RPMI8226 (cell line): ENCODE measurements at places on chromosomes 5 and 9.

DNA sequence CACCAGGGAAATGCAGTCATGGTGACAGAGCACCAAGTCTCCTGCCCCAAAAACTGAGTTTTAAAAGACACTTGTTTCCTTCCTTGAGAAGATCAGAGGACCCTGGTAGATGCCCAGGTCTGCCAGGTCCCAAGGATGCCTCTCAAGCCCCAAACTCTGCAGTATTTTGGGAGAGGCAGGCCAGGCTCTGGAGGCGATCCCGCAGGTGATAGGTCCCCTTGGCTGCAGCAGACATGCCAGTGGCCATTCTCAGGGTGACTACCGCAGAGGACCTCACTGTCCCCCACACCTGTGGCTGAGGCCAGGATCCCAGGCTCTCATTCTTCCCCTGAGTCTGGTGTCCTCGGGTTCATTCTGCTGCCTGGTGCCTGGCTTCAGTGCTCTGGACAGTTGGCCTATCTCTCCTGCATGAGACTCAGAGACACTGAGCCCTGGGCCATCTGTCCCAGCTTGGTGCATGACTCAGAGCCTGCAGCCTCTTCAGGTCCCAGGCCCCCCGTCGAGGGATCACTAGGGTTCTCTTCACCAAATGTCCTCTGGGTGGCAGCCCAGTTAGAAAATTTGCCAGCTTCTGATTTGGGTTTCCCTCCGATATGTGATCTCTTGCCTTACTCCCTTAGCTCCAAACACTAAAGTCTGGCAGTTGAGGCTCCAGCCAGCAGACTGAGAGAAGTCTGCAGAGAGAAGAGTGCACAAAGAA, 59.7 kb upstream of the GARNL3 start:
- DNase-seq: no peak

- DNase-seq: no peak
Measured at GRCh38 chr9:34589636-34590380, at the start of gene CNTFR. Gene CNTFR, minus strand, starts transcription at chr9:34589724. Its CDS starts 20,743 bp downstream, at chr9:34568981.

DNA sequence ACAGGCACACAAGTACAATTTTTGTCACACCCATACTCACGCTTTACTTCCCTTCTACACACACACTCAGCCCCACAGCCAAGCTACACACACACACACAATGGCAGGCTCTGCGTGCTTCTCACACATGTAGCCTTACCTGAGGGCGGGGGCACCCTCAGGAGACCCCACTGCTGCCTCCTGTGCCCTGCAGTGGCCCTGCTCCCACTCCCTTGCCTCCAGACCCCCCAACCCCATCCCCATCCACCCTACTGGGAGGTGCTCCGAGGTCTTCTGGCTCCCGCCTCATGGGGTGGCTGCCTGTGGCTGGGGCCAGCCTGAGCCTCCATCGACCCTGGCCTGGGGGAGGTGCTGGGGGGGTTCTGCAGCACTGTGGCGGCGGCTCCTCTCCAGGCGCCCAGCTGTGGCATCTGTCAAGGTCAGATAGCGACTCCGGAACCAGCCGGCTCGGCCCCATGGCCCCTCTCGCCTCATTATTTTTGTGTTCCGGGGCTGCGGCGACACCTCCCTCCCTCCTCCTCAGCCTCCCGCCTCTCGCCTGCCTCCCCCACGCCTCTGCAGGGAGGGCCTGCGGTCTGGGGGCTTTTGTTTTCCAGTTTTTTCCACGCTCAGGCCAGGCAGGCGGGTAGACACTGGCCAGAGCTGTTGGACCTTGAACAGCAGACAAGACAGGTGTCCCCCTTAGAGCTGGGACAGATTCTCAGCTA, 21.7 kb downstream of the CXXC5 start:
- peak; percentile 83 for DNase-seq

DNA sequence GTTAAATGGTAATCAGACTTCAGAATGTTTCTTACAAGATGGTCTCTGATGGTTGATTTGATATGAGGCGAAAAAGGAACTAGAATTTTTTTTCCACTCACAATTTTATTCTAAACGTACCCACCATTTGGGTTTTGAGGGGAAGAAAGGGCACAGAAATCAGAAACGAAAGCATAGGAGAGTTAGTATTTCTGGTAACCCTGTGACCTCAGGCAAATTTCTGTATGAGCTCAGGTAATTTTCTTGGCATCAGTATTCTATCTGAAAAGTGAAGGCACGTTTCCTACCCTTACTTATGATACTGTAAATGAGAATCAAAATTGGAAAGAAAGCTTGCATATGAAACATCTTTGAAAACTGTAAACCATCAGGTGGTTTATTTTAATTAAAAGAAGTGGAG, 26.5 kb downstream of the TMEFF1 start:
- DNase-seq: no peak

GRCh38 chr5:41788941-41789368, 81.3 kb downstream of the OXCT1 start:
- peak; percentile 79 for DNase-seq

DNA sequence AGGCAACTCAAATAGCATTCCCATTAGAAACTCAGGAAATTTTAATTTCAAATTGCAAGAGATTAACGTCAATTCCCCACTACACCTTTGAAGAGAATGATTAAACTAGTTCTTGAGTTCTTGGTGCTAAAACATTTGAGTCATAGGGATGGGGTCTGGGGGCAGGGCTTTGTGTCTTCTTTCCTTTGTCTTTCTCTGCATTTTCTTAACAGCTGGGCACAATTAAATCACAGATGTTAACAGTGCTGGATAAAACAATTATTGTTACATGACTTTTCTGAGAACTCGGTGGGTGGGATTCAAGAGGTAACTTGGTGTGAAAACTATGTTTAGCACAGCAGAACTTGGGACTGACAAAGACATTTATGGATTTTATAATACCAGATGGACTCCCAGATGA, 351.9 kb upstream of the TNC start:
- DNase-seq: no peak

GRCh38 chr9:124242331-124243194, 15.2 kb upstream of the NEK6 start:
- DNase-seq: no peak

DNA sequence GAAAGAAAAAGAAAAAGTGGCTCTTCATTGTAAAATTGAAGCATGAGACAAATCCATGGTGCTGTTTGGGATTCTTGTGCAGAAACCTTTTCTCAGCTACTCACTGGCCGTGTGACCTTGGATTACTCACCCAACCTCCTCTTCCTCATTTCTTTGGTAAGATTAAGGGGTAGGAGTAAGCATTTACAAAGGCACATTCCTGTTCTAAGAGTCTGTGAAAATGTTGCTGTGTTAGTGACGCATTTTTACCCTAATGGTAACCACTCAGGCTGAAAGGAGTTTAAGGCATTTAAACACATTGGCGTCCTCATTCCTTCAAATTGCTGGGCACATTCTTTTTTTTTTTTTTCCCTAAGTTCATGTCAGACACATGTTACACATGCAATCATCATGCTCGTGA, 4.3 kb downstream of the RAI14 start:
- DNase-seq: no peak

GRCh38 chr5:180112181-180112861, 40.8 kb upstream of the RNF130 start:
- no peak for DNase-seq

DNA sequence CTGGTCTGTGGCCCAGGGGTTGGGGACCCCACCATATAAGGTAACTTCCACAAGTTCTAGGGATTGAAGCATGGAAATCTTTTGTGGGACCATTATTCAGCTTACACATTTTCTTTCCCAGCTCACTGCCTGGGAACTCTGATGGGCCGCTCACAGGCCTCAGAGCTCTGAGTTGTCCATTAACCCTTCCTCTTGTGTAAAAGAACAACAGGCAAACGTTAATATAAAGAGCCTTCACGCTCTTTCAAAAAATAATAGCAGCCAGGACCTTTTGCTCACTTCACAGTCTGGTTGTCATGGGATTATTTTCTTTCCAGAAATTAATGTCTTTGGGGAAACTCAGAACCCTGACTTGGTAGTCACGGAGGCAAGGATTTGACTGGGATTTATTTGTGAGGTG, 443.3 kb downstream of the AGTPBP1 start:
- DNase-seq: no peak

DNA sequence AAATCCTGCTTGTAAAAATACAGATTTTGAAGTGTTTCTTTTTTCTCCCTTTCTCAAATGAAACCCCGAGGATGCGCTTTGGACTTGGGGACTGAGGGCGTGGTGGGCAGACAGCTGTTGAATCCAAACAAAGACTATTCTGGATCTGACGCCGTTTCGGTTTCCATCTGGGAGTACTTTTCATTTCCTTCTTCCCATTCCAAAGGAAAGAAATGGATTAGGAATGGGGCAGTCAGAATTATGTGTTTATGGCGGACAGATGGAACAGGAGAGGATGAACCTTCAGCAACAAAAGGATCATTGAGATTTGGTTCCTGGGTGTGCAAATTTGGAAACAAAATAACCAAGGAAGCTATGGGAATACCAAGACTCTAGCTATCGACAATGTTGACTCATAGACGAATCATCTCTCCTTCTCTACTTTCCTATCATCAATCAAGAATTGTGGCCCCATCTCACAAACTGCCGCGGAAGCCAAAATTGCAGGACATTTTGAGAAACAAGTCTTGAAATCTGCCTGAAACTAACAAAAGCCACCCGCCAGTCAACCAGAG, 300.6 kb downstream of the PARP8 start:
- DNase-seq: no peak

- DNase-seq: no peak
Measured at GRCh38 chr5:145544401-145544800, 290.7 kb downstream of the PRELID2 start.

DNA sequence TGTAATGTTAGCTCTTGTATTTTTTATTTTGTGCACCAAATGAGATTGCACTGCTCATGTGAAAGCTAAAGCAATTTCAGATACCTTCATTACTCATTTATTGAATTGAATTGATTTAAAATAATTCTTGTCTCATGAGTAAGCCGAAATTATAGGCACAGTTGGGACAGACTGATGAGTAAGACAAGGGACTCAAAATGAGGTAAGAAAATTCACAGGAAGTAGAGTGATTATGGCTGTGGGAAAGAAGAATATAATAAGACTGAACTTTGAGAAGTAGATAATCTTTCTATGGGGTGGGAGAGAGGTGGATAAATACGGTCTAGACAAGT, 51.1 kb downstream of the NUDT12 start:
- DNase-seq: no peak

DNA sequence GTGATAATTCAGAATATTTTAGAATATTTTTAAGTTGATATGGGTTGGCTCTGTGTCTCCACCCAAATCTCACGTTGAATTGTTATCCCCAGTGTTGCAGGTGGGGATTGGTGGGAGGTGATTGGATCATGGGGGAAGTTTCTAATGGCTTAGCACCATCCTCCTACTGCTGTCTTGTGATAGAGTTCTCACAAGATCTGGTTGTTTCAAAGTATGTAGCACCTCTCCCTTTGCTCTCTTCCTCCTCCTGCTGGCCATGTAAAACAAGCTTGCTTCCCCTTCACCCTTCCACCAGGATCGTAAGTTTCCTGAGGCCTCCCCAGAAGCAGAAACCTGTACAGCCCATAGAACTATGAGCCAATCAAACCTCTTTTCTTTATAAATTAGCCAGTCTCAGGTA, 214.6 kb upstream of the C9orf72 start:
- no peak for DNase-seq

DNA sequence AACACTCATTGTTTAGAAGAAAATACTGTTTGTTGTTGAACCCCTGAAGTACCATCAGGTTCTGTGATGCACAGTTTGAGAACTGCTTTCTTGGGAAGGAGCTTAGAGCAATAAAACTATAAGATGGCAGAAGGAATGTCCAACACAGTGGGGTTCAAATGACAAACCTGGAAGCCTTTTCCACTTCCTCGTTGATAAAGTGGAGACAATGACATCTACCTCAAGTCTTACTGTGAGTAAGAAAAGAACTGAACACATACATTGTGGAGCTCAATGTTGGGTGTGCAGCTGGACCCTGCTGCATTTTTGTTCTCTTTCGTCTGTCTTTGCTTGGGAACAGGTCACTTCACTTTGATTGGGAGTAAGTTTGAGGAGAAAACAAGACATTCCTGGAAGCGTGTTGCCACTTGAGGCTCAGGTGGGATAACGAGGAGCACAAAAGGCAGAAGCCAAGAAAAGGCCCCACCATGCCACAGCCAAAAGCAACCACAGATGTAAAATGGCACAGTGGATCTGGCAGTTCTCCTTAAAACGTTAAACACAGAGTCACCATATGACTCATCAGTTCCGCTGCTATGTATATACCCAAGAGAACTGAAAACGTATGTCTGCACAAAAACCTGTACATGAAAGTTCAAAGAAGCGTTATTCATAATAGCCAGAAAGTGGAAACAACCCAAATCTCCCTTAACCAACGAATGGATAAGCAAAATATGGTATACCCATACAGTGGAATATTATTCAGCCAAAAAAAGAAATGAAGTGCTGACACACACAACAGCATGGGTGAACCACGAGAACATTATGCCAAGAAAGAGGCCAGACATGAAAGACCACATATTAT, 42.9 kb upstream of the SUB1 start:
- DNase-seq: peak; percentile 75

DNA sequence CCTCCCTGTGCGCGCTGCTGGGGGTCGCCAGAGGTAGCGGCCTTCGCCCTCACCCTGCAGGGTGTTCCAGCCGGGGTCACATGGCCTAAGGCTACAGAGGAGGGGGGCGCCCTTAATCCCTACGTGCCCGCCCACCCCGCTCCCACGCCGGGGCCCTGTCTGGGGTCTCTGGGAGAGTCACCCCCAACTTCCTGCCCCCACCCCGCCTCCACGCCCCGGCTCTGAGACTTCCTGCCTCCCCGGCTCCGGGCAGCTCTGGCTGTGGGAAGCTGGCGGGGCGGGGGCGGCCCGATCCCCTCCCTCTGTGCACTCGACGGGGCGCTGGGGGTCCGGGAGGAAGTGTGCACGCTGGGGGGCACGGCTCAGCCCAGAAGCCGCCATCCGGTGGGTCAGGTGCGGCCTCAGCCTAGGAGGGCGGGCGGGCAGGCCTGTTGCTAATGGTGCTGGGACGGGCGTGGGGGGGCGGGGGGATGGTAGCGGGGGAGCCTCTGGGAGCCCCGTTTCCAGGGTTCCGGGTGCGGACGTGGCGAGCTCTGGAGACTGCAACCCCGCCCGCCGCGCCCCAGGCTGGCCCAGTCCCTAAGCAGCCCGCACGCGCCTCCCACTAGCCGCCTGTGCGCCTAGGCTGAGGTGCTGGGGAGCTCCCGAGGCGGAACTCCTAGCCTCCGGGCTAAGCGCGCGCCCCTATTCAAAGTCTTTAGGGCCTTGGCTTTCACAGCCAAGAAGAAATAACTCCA, 61.6 kb downstream of the CXXC5 start:
- no peak for DNase-seq

DNA sequence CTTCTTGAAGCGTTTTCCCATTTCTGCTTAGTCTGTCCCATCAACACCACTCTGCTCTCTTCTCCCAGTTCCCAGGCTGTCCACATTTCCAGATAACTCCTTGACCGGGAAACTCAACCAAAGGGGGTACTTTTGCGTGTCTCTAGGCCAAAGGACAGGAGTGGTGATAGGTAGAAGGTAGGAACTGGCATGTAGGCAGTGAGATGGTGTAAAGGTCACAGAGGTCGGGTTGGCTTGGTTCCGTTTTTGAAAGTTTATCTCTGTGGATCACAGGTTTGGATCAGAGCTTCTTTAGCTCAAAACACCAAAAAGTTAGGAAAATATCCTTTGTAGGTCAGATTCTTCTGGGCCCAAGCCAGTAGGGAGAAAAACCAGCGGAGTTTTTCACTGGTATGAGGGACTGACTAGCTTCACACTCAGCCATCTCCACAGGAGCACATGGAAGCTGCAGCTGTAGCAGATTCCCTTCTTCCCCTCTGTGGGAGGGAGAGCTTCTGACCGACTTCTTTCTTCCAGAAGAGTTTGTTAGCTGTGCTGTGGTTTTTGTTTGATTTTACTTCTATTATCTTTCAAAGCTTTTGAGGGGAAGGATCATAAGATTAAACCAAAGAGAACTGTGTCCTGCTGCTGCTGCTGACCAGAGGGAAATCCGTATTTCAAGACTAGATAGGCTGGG, 98.4 kb upstream of the DMRT1 start:
- no peak for DNase-seq
